Tongue (tissue), 3 donors: ENCODE measurements at places on chromosomes 12 and 14. TPM values are rescaled to one million over a fixed set of nuclear protein-coding genes. Genes with fewer than 3 reads are reported as not detected.

- DNase-seq, result peak; percentile 29
Observed at GRCh38 chr14:105092171-105093037, 27.2 kb upstream of the GPR132 start.

DNA sequence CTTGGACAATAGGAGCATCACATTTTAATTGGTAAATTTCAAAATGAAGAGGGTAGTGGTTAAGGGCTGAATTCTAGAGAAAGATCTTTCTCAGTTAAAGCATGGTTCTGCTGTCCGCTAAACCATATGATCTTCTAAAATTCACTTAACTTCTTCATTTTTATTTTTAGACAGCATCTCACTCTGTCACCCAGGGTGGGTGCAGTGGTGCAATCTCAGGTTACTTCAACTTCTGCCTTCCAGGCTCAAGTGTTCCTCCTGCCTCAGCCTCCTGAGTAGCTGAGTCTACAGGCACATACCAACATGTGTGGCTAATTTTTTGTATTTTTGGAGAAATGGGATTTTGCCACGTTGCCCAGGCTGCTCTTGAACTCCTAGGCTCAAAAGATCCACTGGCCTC is 226.7 kb upstream of the ABCD2 start:
- DNase-seq, result no peak

DNA sequence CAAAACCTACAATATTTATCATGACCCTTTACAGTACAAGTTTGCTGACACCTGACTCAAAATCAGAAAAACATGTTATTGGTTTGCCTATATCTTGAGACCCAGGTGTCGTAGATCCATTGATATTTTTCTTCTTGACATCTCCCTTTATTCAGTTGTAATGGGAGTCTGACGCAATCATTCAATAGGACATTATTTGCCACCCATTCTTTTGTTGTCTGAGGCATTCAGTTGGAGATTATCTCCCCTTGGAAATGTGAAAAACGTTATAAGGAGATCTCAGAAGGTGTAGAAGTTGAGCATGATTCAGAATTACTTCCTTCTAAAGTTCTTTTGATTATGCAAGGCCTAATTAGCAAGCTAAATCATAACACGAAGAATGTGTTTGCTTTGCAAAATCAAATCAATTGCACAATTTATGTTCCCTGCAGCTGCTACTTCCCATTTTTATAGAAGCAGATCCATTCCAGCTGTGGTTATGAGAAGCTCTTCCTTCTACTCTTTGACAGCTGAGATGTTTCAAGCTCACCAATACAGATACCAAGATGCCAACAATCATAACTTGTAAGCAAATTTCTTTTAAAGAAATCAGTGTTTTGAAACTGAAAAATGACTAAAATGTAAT is 228.2 kb upstream of the SYT1 start:
- DNase-seq, result peak; percentile 2

The HAL gene
- total RNA-seq, result 0.51 TPM

The HOXC6 gene
- total RNA-seq, result not detected

DNA sequence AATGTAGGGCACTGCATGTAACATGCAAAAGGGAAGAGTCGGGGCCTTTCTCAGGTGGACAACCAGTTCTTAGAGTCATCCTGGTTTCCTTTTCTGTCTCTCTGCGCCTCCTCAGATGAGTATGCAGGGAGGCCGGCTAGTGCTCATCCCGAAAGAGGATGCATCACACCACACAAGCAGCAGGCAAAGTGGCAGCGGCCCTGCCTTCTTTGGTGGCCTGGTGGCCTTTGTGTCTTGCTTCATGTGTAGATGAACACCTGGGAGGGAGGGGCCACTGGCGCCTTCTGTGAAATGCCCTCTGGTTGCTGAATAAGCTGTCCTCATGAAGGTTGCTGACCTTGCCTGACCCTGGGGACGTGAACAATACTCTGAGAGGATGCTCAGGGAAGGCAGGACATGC is 18.0 kb downstream of the SLC24A4 start:
- no peak for DNase-seq

DNA sequence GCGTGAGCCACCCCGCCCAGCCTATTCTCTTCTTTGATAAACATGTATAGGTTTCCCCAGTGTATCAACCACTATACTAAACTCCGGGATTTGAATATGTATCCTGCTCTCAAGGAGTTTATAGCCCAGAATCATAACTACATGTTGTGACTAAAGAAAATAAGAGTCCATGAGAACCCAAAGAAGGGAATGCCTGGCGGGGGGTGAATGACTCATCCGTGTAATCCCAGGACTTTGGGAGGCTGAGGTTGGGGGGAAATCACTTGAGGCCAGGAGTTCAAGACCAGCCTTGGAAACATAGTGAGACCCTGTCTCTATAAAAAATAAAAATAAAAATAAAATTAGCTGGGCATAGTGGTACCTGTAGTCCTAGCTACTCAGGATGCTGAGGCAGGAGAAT is 57.2 kb downstream of the SIX6 start:
- DNase-seq, result no peak

- no peak for DNase-seq
Observed at GRCh38 chr12:123187637-123188036, 36.7 kb upstream of the PITPNM2 start.

The OR5AU1 gene
- not detected for total RNA-seq

The C12orf50 gene
- not detected for total RNA-seq

DNA sequence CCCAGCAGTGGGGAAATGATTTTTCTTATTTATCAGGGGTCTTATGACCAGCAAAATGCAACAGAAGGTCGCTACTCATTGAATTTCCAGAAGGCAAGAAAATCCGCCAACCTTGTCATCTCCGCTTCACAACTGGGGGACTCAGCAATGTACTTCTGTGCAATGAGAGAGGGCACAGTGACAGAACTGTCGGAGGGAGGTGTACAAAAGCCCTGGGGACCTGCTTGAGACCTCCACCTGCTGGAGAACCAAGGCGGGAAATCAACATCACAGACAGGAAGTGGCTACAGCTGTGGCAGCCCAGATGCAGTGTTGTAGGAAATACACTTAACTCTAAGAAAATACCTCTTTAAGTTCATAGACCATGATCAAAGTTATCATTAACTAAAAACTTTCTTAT is 250.9 kb upstream of the OR4E1 start:
- DNase-seq, result no peak

The TMEM229B gene
- 1.6 TPM for total RNA-seq

The NPFF gene
- not detected for total RNA-seq

The KCNA1 gene
- total RNA-seq, result 4.4 TPM

The KERA gene
- total RNA-seq, result 81.0 TPM

The NOC4L gene
- total RNA-seq, result 5.0 TPM

The CKB gene
- 105 TPM for total RNA-seq

- DNase-seq, result peak; percentile 4
Observed at GRCh38 chr12:66258011-66258410, 44.3 kb upstream of the HELB start.

The PLXNC1 gene
- total RNA-seq, result 13.4 TPM

GRCh38 chr14:104973385-104974145 is 4.6 kb downstream of the AHNAK2 start:
- peak; percentile 77 for DNase-seq

DNA sequence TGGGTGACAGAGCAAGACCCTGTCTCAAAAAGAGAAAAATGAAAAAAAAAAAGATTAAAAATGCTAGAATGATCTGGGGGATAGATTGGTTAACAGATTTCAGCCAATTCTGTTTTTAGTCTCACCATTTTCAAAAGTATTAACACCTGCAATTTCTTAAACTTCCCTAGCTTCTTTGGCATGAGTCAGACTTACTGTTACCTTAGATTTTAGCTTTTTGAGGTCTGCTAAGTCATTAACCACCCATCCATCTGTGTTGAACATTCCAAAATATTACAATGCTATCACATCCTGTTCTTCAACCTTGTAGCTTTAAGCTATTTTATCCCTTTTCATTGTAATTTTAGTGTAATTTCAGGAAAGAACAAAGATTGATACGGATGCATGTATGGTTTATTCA is 59.3 kb downstream of the PPP1R13B start:
- no peak for DNase-seq

- no peak for DNase-seq
Observed at GRCh38 chr14:52833891-52834290, 42.5 kb upstream of the GNPNAT1 start.

GRCh38 chr12:106903241-106903945 is 52.3 kb upstream of the TMEM263 start:
- DNase-seq, result peak; percentile 76

- peak; percentile 14 for DNase-seq
Observed at GRCh38 chr14:51733147-51733546, 81.4 kb downstream of the FRMD6 start.

DNA sequence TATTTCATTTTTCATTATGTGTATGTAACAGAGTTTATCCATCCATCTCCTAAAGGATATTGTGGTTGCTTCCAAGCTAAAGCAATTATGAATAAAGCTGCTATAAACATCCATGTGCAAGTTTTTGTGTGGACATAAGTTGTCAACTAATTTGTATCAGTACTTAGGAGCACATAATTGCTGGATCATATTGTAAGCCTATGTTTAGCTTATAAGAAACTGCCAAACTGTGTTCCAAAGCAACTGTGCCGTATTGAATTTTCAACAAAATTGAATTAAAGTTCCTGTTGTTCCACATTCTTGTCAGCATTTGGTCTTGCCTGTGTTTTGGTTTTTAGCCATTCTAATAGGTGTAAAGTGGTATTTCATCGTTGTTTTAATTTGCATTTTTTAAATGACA is 416.9 kb downstream of the SLC6A15 start:
- no peak for DNase-seq

The CCDC88C gene
- 29.8 TPM for total RNA-seq

DNA sequence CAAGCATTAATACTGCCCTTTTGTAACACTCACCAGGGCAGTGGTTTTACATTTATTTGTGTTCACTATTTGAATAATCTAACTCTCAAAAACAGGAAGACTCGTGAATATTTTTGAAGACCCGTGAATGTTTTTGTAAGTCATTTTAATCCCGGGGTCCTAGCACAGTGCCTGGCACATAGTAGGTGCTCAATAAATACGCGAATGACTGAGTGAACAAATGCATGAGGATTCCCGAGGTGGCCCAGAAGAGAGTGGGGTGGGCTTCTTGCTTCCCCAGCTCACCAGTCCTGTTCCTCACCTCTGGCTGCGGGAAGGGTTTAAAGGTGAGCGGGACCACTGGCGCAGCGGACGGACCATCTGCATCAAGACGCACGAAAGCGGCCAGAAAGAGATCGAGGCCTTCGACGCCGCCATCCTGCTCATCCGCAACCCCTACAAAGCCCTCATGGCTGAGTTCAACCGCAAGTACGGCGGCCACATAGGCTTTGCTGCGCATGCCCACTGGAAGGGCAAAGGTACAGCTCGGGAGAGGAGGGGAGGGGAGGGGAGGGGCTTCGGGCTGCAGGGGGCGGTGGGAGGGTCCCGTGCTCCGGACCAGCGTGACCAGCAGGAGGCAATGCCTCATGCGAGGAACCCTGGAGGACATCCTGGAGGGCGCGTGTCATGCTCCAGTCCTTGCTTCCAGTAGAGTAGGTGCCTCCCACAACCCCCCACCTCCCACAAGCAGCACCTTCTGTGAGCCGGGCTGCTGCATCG is 98.9 kb downstream of the CMKLR1 start:
- no peak for DNase-seq

The KLHDC1 gene
- 10.9 TPM for total RNA-seq

The RIPK3 gene
- 5.5 TPM for total RNA-seq

The HPD gene
- total RNA-seq, result 1.0 TPM

GRCh38 chr14:67418401-67419191 is 6.6 kb upstream of the PLEK2 start:
- no peak for DNase-seq

DNA sequence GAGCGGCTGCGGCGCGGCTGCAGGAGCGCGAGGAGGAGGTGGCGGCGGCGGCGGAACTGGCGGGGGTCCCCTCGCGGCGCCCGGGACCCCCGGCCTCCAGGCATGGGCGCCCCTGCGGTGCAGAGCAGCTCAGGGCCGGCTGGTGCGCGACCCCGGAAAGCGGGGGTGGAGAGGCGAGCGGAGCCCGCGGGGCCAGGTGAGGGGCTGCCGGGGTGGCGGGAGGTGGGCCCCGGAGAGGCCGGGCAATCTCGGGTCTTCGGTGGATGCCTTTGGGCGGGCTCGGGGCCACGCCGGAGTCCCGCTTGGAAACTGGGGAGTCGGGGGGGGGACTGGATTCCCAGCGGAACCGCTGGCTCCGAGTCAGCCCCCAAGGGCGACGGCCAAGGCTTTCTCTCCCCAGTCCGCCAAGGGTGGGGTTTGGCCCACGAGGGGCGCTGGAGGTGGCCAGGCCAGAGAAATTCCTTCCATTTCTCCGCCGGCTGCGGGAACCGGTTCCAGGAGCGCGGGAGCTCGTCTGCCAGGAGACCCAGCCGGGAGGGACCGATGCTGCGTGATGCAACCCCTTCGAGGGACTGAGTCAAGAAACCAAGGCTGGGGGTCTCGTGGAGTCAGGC is 13.9 kb upstream of the NR4A1 start:
- peak; percentile 62 for DNase-seq

DNA sequence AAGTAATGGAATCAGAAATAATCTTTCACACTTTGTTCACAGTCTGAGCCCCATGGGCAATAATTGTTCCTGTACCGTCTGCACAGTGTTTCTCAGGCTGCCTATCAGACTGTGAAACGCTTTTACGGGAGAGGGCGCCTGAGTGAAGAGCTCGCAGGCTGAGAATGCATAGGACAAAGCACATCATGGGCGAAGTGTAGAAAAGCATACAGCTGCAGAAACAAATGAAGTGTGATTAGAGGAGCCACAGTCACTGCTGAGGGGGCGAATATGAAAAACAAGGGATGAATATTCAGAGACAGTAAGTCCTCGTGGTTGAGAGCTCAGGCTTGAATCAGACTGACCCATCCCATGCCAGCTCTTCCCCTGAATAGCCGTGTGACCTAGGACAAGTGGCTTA is 438.4 kb upstream of the DCN start:
- peak; percentile 65 for DNase-seq

DNA sequence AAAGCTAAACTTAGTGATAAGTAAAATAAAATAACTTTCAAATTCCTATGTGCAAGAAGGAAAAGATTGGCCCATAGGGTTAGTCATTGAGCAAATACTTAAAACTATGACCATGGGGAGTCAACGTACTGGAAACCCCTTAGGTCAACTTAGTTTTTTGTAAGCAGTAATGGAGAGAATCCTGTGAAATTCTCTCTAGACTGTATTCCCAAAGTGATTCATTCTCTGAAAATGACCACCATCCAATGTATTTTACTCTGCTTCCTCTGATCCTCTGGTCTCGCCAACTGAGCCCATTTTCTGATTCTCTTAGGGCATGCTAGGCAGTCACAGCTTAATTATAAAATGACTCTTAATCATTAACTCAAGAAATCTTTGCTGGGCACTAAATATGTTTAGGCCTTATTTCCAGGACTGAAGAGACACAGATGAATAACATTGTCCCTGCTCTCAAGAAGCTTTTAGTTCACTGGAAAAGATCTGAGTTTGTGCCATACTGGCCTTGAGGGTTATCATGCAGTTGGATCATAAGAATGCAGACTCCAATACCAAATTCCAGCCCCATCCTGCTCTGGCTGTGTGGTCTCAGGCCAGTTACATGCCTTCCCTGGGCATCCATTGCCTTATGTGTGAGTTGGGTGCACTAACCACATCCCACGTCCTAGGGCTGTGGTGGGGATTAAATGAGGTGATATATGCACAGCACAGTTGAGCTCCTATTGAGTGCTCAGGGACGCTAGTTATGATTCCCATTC is 732.4 kb downstream of the AACS start:
- no peak for DNase-seq

- DNase-seq, result no peak
Observed at GRCh38 chr12:13561923-13562322, 365.4 kb downstream of the EMP1 start.

GRCh38 chr12:119857041-119857591 is 20.0 kb downstream of the CIT start:
- DNase-seq, result no peak
